ENCODE measurements at places on chromosomes 1 and 21.
A peak's percentile ranks its signal among the peaks of the same experiment; 100 is the strongest.

DNA sequence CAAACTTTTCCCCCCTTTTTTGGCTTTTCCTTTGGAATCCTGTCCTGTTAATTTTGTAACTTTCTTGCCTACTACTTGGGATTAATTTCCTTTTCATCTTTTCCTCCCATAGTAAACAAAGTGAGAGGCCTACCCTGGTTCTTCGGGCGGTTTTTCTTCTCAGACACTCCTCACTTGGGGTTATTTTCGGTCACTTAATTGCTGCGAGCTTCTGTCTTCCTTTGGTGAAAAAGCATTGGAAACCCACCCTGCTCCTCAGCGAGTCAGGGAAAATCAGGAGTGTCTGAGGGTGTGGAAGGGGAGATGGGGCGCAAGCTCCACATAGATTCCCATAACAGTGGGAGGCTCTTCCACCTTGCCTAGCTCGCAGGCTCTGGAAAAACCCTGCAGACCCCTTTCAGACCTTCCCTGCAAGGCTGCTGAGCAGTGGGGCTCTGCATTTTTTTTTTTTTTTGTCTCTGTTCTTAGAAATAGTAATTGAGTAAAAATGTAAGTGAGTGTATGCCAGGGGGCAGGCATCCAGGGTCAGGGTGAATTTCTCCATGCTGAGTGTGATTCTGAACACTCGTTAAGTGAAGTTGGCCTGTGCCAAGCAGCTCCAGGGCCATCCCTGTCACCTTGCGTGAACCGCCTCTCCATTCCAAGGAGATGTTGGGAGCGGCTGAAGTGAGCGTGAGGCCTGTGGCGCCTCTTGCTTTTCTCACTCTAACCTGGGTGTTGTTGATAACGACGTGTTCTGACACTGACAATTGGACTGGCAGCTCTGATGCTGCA lies 20.3 kb downstream of the TGFB2 start:
- DNase-seq, result no peak

DNA sequence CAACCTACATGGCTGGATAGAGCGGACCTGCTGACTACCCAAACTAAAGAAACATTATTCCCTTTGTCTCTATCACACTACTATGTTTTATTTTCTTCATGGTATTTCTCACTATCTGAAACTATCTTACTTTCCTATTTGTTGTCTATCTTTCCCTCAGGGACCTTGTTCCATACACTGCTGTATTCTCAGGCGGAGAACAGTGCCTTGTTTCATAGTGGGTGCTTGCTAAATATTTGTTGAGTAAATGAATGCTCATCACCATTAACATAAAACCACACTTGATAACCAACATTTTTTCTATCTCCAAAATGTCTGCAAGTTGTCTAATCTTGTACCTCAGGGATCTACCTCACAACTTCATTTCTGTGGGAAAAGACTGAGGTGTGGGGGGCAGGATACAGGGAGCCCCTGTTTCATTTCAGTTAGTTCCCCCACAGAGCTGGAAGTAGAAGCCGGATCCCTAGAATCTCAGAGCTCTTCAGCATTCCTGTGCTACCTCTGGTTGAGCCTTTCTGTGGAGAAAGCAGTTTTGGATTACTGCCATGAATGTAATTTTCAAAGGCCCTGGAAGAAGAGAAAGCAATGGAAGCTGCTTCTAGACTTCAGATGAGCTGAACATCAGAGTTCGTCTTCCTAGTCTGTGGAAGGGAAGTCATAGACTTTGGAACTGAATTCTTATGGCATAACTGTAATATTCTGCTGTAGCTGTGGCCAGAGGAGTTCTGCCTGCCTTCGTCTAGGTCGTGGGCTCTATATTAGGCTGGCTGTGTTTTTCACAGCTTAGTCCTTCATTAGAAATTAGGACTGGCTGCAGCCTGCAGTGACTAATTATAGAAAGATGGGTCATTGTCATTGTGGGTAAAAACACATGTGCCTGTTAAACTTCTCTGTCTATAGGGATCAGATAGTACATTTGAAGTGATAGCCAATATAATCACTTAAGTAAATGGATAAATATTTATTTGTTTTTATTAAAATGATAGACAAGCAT lies 293.2 kb upstream of the SGIP1 start:
- no peak for DNase-seq

GRCh38 chr1:68211761-68212380 lies 20.5 kb downstream of the WLS start:
- no peak for DNase-seq

- no peak for DNase-seq
Observed at GRCh38 chr1:156513185-156513584, 12.6 kb upstream of the MEF2D start.

DNA sequence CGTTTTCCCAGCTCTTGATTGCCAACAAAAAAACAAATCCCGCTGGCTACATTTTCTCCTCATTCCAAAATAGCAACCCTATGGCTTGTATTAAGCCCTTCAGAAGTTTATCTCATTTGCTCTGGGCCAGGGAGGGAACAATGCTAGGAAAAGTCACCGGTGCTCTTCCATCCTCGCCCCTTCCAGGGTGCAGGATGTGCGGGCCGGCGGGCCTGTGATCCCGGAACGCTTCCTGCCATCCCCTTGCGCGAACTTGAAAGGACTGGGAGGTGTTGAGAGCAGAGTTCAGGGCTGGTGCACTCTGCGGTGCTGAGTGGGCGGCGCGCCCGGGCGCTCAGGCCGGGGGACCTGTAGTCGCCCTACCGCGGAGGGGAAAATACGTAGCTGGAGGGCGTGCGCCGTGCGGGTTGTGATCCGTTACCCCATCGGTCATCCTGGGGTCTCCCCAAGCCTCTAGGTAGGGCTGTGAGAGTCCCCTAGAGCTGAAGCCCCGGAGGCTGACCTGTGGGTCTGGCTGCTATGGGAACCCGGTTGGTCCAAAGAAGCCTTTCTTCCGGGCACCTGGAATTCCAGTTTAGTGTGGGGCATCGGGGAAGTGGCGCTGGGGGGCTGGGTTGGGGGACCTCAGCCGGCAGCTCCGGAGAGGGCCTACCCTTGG lies 13.1 kb downstream of the NR5A2 start:
- DNase-seq, result no peak

DNA sequence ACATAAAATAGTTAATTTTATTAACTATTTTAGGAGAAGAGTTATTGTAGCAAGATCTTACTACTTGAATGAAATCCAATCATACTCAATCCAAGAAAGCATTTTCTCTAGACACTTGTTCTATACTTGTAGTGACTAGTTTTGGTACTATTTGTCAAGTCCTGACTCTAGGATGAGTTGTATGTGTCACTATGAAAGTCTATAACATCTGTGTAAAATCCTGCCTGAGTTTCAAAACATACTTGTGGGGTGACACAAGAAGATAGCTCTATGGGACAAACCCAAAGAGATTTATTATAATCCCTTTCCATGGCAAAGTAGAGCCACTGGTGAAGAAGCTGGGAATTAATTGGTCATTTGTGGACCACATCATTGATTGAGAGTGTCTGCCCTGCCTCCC lies 1042.2 kb upstream of the ADGRL4 start:
- no peak for DNase-seq

GRCh38 chr1:238223076-238223640 lies 332.4 kb upstream of the ZP4 start:
- no peak for DNase-seq

GRCh38 chr21:31622397-31622796 lies 37.1 kb upstream of the SOD1 start:
- DNase-seq, result no peak

- peak; percentile 77 for DNase-seq
Observed at GRCh38 chr1:172654535-172654934, 4.4 kb upstream of the FASLG start.

DNA sequence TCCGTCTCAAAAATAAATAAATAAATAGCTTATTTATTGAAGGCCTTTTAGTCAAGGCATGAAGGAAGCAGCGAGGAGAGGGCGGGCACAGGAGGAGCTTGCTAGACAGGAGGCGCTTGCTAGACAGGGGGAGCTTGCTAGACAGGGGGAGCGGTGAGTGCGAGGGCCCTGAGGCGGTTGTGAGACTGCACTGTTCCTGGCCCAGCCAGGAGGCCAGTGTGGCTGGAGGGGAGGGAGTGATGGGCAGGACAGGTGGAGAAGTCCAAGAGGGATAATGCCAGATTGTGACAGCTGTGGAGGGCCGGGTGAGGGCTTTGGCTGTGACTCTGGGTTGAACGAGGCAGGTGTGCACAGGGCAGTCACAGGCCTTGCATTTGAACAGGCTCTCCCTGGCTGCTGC lies 18.2 kb downstream of the KIF17 start:
- DNase-seq, result no peak

DNA sequence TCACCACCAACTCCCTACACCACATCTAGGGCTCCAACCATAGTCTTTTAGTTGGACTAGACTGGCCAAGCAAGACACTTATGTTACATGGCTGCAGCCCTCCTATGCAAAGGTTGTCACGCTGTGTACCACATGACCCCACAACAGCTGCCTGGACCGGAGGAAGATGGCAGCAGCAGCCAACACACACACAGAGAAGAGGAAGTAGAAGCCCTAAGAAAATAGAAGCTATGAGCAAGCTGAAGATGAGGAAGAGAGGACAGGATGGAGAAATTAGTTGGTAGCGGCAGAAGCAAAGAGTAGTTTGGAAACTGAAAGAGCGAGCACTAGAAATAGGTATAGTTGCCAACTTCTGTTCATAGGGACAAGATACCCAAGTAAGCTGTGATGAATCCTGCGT lies 60.8 kb upstream of the RALGPS2 start:
- DNase-seq, result no peak

DNA sequence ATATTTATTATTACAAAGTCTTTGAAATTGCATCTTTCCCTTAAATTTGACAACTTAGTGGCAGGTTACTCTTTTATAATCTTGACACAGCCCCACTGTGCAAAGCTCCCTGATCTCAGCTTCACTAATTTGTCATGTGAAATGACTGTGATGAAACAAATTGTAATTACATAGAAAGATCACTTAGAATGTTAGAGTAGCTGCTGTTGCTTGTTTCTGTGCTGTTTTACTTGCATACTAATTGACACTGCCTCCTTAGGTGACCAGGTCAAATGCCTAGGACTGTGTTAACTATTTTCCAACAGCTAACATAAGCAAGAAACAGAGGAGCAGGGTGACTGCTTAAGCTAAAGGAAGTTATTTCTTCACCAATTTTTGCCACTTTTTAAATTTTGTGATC lies 211.3 kb downstream of the ZNF326 start:
- no peak for DNase-seq

GRCh38 chr1:226310245-226310540 lies 1.2 kb upstream of the LIN9 start:
- no peak for DNase-seq

DNA sequence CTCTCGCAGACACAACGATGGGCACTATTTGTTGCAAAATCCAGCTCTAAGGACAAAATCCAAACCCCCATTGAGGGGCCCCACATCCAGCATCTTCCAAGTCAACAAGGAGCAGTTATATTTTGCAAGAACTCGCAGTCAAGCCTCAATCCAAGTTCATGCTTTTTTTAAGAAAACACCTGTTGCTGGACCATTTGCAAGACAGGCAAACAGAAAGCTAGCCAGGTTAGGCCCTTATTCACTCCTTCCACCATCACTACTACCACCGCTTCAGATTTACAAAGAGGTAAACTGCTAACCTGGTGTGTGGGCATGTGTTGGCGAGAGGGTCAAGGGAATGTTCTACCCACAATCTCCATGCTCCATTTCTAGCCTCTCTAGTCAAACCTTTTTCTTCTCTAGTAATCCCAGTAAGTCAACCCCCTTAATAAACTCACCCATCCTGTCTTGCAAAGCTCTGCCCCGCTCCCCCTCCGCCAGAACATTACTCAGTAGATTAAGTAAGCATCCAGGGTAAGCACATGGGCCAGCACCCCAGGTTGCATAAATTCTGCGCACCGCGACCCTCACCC lies 703 bp downstream of the ERI3 start:
- no peak for DNase-seq

DNA sequence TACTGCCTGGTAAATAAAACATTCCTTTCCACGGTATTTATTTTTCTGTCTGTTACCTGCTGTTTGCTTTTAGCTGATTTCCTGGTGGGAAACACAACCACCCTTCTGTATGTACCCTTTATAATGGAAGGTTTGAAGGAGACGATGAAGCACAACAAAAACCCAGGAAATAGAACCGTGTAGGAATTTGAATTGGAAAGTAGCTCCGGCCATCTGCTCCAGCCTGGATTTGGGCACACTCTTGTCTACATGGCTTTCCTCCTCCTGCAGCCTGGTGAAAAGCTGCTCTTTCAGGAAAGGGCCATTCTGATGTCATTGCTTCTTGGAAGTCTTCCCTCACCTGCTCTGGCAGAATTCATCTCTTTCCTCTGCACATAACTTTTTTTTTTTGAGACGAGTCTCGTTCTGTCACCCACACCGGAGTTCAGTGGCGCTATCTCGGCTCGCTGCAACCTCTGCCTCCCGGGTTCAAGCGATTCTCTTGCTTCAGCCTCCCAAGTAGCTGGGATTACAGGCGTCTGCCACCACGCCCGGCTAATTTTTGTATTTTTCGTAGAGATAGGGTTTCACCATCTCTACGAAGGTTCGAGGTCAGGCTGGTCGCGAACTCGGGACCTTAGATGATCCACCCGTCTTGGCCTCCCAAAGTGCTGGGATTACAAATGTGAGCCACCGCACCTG lies 2.7 kb downstream of the AK4 start:
- no peak for DNase-seq

DNA sequence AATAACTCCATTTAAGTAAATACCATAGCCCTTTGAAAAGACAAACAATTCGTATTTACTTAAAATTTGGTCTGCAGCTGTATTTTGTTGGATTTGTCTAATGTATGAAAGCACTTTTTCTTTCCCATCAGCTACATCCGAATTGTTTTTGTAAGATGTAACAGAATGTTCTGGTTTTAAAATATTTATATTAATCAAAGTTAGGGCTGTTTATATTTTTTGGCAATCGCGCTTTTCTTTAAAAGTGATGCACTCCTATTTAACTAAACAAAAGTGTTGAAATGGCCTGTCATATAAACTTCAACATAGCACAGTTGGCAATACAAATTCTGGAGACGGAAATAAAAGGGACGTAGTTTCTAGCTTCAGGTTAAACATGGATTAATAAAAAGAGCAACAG lies 216.3 kb upstream of the ADGRL2 start:
- no peak for DNase-seq

GRCh38 chr1:109650609-109651008 lies 5.3 kb upstream of the GSTM4 start:
- DNase-seq, result no peak

DNA sequence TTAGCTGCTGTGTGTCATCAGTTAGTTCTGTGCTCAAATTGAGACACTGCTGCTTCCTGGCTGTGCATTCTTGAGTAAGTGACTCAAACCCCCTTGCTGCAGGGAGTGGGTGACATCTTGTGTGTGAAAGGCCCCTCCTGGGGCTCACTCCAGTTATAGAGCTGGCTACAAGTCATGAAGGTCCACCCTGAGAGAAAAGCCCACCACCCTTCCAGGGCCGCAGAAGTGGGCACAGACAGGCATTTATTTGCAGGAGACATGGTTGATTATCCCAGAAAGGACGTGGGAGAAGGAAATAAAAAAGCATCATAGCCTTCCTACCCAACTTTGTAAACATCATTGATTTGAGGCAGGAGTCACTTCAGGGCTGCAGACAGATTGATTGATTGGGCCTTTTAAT lies 550.6 kb downstream of the MATN1 start:
- no peak for DNase-seq

DNA sequence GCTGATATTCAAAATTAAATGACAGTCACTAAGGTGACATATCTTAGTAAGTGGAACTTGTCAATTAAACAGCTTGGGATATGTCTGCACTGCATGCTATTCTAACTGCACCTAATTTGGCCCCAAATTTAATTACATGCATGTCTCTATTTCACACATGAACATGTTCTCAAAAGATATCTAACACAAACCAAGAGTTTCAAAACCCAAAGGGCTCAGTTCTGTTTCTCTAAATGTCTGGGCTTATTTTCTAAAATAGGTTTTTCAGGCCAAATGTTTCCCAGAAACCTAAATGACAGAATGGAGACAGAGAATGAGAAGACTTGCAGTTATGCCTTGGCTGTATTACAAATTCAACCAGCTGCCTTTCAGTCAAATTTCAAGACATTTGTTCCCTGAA lies 11.3 kb downstream of the RAB29 start:
- peak; percentile 27 for DNase-seq

Data from activated CD4-positive, alpha-beta T cell treated with anti-CD3 and anti-CD28 coated beads, Interleukin-2, amount 50 U/mL, for 16 hours (primary cell).